ENCODE measurements at places on chromosomes 7 and 10.

- no peak for DNase-seq
Observed at GRCh38 chr7:127799535-127800305, 147.7 kb downstream of the SND1 start.

DNA sequence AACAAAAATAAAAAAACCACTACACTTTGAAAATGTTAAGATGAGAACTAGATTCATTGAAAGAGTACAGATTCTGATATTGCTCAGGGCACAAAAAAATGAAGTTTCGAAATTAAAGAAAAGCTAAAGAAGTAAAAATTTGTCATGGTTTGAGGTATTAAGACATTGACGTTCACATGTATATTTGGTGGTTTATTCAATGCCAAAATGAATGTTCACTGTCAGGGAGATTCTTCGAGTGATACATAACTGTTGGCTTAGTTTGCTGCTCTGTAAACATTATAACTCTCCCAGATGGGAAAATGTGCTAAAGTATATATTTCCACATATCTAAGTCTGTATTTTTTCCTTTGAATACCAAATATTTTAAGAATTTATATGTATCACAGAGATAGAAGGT lies 345.0 kb downstream of the SEMA3D start:
- DNase-seq, result no peak

DNA sequence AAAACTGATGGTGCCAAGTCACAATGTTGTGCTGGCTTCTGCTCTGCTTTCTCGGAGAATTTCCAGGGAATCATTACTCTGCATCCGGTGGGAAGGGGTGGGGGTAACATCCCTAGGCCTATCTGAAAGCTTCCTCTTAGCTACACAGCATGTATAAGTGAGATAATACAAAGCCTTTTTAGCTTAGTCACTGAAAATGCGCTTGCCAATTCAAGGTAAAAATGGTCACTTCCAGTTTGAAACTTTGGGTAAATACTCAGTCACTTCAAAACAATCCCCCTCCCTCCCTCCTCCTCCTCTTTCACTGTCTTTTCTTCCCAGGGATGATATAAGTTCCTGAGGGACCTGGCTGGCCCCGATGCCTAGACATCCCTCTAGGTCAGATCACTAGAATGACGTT lies 57.3 kb upstream of the APBB1IP start:
- no peak for DNase-seq

DNA sequence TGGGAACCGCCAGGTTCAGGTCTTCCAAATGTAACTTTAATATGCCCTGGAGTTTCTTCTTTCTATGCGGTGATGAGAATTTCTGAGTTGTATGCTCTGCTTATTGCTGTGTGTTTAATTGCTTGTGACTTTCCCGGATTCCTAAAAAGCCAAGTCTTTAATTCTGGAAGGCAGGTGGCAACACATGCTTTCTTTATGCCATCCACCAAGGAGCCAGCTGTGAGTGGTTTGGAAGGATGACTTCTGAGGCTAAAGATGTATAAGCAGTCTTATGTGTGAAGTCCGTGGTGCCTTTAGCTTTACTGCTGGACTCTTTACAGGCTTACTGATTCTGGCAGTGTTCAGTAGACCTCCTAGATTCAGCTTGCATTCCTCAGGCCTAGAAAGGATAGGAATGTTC lies 3.1 kb downstream of the SDK1 start:
- DNase-seq, result no peak

DNA sequence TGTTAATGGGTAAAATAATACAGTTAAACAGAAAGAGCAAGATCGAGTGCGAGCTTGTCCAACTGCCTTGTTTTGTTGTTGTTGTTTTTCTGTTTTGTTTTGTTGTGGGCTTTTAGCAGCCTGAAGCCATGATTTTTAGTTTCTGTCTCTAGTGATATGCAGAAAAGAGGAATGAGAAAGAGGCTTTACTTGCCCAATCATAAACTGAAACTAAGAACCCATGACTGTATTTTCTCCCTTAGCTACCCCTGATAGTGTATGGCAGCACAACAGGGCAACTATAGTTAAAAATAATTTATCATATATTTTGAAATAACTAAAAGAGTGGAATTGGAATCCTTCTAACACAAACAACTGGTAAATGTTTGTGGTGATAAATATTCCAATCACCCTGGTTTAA lies 493.9 kb downstream of the GLRX3 start:
- DNase-seq, result no peak

GRCh38 chr7:77757589-77757988 lies 40.6 kb downstream of the TMEM60 start:
- DNase-seq, result no peak

All from stimulated activated CD8-positive, alpha-beta memory T cell treated with anti-CD3 and anti-CD28 coated beads, Interleukin-7, amount 100 ng/mL, for 48 hours (primary cell).